ENCODE measurements at places on chromosomes 2 and 18.

DNA sequence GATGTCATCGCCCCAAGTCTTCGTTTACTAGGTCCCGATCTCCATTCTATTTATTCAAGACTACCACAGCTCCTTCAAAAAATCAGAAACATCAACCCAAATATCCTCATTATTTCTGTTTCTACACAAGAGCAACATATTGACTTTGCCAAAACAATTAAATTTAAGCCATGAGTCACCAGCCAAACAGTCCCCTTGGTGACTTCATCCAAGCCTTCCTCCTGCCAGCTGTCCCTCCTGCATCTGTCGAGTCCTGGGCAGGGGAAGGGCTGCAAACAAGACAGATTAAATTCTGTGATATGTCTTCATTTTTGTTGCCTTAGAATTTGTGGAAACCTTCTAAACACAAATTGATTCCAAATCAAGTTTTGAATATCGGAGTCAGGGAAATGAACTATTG lies 110.3 kb downstream of the SP3 start:
- no peak for DNase-seq

DNA sequence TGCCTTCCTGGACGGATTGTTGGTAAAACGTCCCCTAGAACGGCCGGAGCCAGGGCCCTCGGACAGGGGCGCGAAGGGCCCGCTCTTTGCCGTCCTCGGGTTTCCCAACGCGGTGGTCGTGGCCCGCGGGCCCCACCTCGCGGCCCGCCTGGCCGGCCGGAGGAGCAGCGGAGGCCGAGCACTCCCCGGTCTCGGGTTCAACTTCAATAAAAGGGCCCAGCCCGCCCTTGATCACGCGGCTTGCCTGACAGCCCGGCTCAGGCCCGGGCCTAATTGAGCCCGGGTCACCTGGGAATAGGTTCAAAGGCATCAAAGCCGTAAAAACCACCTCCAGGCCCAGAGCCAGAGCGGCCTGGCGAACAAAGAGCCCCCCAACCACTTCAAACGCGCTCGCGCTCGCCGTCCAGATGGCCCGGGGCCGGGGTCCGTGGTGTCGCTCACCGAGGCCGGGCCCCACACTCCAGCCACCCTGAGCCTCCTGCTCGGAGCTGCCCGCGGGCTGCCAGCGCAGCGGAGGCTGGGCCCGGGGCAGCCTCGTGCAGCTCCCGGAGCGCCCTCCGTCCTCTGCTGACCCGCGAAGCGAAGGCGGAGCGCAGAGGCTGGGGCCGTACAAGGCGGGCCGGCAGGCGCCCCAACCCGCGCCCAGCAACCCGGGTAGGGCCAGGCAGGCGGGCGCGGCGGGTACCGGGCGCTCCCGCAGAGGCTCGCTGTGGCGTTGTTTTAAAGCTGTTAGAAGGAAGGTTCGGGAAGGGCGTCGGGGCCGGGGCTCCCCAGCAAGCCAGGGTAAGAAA lies 1.1 kb upstream of the TWIST2 start:
- no peak for DNase-seq

- DNase-seq, result no peak
These were observed 15.9 kb upstream of the CD28 start for GRCh38 chr2:203690441-203691047.

DNA sequence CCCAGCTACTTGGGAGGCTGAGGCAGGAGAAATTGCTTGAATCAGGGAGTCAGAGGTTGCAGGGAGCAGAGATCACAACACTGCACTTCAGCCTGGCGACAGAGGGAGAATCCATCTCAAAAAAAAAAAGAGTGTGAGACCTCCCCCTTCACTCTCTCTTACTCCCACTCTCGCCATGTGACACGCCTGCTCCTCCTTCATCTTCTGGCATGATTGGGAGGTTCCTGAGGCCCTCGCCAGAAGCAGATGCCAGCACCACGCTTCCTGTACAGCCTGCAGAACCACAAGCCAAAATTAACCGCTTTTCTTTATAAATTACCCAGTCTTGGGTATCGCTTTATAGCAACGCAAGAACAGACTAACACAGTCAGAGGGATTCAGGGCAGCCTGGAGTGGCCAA lies 66.3 kb upstream of the CREB1 start:
- no peak for DNase-seq

GRCh38 chr2:232798187-232798586 lies 21.8 kb upstream of the KCNJ13 start:
- no peak for DNase-seq

DNA sequence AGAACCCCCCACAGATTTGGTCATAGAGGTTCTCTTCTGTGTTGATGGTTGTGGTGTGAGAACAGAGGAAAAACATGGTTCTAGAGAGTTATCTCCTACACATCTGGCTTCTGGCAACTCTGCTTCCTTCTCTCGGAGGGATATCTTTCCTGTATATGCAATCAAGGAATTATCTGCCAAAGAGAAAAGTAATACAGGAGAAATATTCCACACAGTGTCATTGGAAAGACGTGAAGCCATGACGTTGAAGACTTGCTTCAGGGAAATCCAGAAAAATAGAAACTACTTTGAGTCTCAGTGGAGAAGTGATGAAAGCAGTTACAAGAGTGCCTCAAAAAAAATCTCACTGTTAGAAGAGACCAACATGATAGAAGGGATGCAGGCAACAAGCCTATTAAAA lies 78.5 kb downstream of the RAB31 start:
- DNase-seq, result no peak

GRCh38 chr18:77993188-77993981 lies 743.7 kb downstream of the GALR1 start:
- DNase-seq, result no peak
